ENCODE measurements at places on chromosomes 13 and 19.

DNA sequence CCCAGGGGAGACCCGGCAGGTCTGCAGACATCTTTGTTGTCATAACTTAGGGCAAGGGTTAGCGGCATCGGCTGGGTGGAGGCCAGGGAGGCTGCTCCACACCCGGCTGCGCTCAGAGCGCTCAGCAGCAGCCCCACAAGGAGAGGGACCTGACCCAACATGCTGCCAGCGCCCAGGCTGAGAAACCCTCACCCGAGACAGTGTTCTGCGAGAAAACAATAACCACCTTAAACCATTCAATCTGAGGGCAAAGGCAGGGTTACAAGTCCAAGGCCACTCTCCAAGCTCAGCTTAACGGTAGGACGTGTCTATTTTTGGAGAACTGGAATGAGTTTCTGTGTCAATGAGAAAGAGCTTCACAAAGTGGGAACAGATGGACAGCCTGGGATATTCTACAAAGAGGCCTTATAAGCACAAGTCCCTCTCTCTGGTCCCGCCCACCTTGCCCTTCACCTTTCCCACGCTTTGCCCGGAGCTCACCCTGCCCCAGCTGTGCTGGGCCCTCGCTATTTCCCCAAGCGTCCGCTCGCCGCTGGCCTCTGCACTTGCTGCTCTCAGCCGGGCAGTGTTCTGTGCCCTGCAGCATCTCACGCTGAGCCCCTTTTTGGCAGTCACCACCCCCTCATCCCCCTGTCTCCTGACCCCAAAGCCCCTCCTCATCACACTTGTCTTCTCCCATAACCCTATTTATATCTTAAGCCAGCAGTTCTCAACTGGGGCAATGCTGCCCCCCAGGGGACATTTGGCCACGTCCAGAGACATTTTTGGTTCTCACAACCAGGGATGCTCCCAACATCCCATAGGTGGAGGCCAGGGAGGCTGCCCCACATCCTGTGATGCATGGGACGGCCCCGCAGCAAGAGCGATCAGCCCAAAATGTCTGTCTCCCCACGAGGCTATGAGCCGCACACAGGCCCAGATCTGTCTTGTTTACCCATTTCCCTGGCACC is 17.6 kb downstream of the PPP1R12C start:
- DNase-seq = no peak

DNA sequence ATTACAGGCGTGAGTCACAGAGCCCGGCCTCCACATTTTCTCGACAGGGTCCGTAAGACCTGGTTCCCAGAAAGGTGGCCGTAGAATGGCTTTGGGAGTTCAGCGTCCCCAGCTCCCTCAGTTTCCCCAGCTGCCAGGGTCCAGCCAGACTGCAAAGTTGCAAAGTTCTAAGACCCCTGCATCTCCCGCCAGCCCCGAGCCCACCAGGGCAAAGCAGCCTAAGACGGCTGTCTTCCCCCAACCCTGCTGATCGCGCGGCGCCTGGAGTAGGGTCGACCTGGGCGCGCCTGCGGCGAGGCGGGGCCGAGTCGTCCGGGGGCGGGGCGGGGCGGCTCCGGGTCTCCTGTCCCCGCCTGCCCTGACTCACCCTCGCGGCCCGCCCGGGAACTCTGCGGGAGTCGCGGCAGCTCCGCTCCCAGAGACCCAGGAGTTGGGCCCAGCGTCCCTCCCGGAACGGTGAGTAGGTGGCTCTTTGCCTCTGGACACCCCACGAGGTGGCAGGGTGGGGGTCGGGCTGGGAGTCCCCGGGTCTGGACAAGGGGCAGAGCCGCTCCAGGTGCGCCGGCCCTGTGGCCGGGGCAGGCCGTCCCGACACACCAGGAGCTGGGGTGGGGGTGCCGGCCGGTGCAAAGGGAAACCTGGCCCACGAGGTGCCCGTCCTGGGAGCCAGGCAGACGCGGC is at the start of gene LRRC8E:
Gene LRRC8E, plus strand, starts transcription at position 366 of the 681 bp plus-strand sequence. CDS start 7,094 bp downstream, outside the sequence.
- DNase-seq = no peak

- no peak for DNase-seq
These were observed 1.5 kb upstream of the UPF3A start for GRCh38 chr13:114279758-114280355.

DNA sequence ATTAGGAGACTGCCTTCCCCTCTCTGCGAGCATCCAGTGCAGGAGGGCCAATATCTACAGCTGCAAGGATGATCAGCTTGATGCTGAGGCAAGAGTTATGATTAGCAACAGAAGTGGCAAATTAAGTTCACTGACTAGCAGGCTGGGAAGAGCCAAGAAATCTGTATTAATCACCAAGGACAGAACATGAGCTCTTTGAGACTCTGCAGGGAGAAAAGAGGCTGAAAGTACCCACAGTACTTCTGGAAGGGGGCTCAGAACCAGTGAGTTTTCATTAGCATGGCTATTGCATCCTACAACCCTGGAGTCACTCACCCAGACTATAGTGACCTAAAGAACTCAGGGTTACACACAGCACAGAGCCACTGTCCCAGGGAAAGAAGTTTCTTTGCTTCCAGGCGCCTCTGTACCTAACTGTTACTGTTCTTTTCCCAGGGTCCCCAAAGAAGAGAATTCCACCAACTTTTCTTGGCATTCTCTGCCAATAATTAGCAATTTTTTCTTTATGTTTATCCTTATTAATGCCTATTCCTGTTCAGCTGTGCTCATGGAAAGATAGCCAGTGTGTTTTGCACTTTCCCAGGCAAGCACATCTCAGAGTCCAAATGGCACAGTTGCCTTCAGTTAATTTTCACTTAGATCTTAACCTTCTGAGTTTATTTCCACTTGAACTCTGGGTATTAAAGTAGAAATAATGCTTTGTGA is 25.8 kb upstream of the MEDAG start:
- no peak for DNase-seq

GRCh38 chr19:1263188-1263587 is 5.9 kb upstream of the CIRBP start:
- DNase-seq = no peak

DNA sequence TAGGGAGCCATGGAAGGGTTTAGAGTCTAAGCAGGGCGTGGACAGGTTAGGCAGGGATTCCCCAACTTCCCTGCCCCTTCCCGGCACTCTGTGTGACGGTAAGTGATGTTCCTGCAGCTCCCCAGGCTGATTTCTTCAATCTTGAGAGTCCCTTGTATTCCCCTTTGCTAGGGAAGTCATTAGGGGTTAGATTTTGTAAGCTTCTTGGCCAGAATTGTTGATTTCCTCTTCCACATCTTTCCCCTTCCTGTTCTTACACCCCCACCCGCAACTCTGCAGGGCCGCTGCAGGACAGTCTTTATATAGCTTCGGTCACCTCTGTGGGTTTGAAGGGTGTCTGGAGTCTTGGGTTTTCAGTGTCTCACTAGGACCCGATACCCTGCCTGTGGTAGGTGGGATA is 10.6 kb upstream of the ADGRE1 start:
- DNase-seq = no peak

DNA sequence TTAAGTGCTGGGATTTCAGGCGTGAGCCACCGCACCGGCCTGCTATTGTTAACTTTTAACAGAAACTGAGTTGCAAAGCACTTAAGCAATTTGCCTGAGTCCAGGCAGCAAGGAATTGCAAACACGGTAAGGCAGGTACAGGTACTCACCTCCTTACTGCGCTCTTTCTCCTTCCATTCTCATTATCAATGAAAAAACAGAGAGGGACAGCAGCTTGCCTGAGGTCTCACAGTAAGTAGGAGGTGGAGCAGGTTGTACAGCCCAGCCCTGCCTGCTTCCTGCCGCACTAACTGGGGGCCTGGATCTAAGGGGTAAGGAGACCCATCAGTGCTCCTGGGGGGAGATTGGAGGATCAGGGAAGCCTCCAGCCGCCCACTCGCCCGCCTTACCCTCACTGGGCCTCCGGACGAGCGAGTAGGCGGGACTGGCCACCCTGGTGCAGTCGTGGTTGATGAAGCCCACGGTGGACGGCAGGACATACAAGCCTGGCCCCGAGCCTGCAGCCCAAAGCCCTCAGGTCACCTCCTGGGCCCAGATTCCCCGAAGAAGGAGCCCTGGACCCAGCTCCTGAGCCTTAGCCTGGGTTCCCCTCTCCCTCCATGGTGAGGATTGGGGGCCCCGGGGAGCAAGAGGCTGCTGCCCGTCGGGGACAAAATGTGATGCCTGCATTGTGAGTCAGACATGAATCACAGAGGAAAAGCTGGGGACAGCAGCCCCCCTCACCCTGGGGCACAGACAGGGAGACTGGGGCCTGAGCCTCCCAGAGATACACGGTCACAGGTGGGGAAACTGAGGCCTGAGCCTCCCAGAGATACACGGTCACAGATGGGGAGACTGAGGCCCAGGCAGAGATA is 11.4 kb upstream of the SHC2 start:
- no peak for DNase-seq

- no peak for DNase-seq
These were observed 58.1 kb upstream of the MYCBP2 start for GRCh38 chr13:77384999-77385398.

GRCh38 chr13:78598116-78598781 is 5.1 kb downstream of the POU4F1 start:
- no peak for DNase-seq

GRCh38 chr19:29001141-29001581 is 211.8 kb downstream of the UQCRFS1 start:
- DNase-seq = no peak

DNA sequence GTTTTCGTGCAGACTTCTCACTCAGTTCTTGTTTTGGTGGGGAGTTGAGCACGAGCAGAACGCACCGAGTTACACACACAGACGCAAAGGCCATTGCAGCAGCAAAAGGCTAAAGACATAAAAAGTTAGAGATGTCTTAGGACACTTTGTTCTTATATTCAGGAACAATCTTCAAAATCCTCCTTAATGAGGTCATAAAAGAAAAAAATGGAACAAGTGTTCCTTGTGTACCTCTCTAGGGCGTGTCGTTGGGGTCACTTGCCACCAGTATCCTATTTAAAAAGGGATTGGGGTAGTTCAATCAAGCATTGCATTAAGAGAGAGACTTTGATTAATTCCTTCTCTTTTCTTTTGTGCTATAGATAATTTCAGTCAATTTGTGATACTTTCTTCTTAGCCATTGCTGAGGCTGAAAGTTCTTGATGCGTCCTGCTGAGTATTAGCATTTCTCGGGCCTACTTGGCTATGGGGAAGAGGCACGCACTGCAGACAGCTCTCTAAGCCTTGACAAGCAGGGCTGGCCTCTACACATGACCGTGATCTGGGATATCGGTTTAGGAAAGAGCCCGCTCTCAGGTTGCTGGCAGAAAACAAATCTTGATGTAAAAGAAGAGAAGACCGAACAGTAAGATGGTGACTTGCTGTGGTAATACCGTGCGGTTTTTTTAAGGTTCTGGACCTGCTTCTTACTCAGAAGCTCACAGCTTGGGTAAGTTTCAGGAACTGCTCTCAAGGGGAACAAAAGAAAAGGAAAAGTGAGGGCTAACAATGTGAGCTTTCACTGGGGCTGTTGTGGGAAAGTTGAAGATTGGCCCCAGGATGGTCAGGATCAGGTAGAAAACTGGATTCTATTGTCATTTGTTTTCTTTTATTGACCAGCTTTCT is 223.6 kb downstream of the TM9SF2 start:
- DNase-seq = no peak

DNA sequence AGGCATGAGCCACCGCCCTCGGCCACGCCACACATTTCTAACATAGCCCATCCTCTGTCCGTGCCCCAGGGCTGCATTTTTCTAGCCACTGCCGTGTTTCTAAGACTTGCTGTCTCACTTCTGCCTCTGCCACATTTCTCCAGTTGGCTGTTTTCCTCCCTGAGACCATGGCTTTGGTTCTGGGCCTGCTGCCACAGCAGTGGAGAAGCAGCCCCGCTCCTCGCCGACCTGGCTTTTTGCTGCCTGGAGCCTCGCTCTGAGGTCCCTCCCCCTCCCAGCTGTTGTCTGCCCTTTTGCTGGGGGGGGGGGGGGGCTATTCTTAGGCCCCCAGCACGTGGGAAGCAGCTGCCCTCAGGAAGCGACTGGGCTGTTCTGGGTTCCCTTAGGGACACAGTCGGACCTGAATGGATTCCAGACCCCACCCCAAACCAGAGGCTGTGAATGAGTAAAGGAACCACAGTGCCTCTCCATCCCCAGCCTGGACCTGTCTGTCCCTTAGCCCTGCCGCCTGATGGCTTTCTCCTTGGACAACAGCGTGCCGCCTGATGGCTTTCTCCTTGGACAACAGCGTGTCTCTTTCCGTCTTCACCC is 3.3 kb downstream of the GYS1 start:
- DNase-seq = no peak

DNA sequence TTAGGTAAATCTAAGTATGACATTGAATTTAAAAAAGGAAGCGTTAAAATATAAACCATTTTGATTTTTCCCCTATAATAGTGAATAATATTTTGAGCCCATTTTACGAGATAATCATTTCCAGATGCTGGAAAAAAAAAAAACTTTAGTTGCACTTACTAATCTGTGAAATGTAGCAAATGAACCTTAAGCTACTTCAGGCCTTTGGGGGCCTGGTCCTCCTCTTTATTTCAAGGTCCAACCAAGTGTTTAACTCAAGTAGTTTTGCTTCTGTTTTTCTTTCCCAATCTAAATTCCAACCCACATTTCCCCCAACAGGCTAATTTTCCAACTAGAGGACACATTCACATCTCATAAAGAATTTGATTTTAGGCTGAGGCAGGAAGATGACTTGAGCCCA is 101.2 kb downstream of the TNFRSF19 start:
- no peak for DNase-seq

DNA sequence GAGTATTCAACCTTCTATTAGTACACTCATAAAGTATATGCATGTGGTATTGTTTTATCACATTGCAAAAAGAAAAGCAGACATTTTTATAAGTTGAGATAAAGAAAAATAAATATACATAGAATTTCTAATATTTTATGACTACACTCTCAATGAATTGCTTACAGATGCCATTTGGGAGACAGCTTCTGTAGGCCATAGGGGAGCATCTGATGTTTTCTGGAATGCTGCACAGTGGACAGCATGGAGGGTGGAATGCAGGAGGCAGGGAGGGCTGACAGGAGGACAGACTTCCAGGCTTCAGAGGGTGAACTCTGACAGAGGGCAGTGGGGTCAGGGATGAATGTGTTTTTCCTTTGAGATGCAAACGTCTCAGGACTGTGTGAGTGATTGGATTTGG is 45.8 kb downstream of the MIPEP start:
- no peak for DNase-seq

- DNase-seq = no peak
These were observed 1.1 kb downstream of the GRIN2D start for GRCh38 chr19:48394331-48395169.

- DNase-seq = no peak
These were observed 133.9 kb downstream of the AKAP11 start for GRCh38 chr13:42405665-42406390.

GRCh38 chr19:1288833-1289685 is 3.4 kb downstream of the EFNA2 start:
- no peak for DNase-seq

GRCh38 chr13:20921572-20921971 is 19.0 kb upstream of the XPO4 start:
- DNase-seq = no peak

DNA sequence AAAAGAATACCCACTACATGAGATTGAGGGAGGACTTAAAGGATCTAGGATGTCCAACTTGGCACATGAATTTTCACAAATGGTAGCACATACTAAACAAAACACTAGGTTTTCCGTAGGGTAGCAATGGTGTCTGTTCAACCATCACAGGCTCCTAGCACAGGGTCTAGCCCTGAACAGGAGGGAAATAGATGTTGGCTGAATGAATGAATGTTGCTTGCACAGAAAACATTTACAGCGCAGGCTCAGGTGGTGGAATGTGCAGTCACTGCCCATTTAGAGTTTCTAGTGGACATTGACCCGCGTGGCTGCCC is 1.9 kb upstream of the MYCBP2 start:
- DNase-seq = no peak

Measured in NCI-H1694 (cell line).